ENCODE measurements at places on chromosomes 1 and 21.

DNA sequence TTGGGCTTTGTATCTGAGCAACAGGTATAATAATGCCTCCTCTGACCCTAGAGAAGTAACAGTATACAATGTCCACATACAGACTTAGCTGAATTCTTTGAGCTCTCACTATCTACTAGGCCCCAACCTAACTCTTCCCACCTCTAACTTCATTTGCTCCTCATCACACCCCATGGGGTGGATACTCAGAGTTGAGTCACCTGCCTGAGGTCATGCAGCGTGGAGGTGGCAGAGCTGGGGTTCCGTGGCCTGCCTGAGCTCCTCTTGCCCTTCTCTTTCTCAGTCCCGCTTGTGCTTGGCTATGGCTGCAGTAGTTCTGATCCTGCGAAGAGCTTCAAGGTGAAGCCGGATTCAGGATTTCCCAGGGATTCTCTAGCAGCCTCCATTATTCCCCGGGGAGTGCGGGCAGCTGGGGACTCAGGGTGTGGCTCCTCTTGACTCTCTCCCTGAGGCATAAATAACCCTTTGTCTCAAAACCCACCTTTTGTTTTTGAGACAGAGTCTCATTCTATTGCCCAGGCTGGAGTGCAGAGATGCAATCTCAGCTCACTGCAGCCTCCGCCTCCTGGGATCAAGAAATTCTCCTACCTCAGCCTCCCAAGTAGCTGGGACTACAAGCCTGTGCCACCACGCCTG is 29.9 kb upstream of the ACTL8 start:
- no peak for DNase-seq

DNA sequence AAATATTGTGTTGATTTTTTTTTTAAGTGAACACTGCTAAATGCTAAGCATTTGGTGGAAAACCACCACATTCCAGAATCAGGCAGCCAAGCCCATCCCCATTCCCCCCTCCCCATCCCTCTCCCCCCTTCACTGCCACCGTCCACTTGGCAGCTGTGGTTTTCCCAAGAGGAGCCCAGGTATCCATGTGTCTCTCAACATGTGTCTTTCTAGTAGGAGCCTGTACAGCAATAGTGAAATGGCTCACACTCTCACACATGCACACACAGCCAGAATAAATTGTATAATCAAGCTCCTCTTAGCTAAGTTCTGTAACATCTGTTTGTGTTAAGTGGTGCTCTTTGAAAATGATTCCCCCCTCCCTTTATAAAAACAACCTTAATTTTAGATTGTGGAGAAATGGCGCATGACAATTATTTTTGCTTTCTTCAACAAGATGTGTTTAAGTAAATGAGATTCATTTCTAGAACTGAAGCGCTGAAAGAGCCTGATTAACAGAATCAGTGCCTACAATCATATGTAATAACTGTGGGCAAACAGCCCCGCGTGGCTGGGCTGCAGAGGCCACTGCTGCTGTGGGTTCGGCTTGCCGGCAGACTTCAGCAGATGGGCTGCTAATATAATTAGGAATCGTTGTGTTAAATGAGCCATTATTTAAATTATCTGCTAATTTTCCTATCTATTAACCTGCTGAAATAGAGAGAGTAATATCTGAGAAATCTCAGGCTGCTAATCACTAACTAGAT is 43.3 kb downstream of the BACE2 start:
- DNase-seq = no peak

DNA sequence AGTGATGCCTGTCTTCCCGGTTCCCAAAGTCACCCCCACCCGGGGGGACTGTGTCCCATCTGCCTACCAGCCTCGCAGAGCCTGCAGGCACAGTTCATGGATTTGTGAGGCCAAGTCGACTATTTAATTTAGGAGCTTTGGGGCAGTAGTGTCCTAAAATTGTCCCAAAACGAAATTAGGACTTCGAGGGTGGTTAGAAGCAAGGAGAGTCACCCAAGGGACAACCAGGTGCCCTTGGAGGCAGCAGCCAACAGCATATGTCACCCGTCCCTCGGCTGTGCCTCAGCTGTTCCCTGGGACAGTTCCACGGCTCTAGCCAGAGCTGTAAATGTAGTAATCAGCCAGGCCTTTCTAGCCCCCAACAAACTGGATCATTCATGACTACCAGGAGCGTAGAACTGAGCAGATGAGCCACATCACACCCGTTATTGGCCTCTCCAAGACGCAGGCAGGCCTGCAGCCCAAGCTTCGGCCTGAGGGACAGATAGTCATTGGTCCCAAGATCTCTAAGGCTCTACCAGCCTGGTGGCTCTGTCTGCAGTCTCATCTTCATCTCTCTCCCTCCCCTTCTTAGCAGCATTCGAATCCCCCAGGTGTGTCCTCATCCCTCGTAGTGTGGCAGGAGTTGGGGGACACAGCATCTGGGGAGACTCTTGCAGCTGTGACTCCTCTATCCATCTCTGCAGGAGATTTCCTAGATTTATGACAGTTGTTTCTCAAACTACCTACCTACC is 2.9 kb downstream of the PAX7 start:
- DNase-seq = no peak

- DNase-seq = no peak
Measured at GRCh38 chr1:119634016-119634415, 14.1 kb downstream of the ZNF697 start.

- DNase-seq = no peak
Measured at GRCh38 chr1:201925981-201926645, 20.2 kb downstream of the LMOD1 start.

DNA sequence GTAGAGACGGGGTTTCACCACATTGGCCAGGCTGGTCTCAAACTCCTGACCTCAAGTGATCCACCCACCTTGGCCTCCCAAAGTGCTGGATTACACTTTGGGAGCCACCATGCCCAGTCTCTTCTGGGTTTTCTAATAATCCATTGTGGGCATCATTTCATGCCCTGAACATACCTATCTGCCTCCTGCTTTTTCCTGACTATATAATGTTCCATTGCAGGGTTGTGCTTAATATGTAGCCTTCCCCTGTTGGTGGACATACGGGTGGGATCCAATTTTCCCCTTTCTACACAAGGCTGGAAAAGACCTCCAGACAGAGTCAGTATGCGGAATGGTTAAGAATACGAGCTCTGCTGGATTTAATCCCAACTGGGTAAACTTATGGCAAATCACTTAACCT is 3.5 kb upstream of the ZNF683 start:
- DNase-seq = no peak

GRCh38 chr1:152880316-152880715 is 2.2 kb downstream of the SMCP start:
- DNase-seq = no peak

GRCh38 chr1:109112056-109112651 is 1.8 kb upstream of the ELAPOR1 start:
- no peak for DNase-seq

- DNase-seq = no peak
Measured at GRCh38 chr1:33560680-33561079, 88.2 kb downstream of the ZSCAN20 start.

DNA sequence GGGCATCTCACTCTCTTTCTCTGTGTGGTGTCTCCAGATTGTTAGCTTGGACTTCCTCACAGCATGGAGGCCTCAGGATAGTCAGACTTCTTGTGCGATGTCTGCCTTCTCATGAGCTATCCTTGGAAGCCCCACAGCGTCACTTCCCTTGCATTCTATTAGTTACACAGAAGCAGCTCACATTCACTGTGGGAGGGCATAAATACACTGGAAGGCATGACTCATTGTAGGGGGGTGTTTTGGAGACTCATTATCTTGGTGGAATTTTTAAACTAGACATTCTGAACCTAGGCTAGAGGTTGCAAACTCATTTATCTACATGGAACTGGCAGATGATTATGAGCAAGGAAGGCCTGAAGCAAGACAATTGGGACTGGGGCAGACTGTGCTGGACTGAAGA is 21.4 kb upstream of the FASLG start:
- peak; percentile 19 for DNase-seq

GRCh38 chr21:18722193-18722592 is 318.6 kb upstream of the TMPRSS15 start:
- DNase-seq = no peak

GRCh38 chr1:7899741-7900140 is 40.9 kb downstream of the TNFRSF9 start:
- no peak for DNase-seq

DNA sequence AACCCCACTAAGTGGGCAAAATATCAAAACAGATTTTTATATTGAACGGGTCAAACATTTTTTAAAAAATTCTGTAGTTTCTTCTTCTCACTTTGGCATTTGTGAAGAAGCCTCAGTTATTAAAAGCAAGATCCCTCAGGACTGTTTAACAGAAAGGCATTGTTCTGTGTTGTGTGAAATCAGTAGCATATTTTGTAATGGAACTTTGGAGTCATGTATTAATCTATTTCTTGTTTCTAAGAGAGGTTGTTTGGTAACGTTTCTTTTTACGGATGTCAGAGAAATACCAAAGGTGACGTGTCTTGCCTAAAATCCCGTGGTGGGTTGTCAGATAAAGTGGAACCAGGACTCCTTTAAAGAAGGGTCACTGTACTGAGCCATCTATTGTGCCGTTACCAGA is 23.7 kb downstream of the GPR137B start:
- no peak for DNase-seq
